ENCODE measurements at places on chromosomes 11 and 22. TPM values are rescaled to one million over a fixed set of nuclear protein-coding genes. Genes with fewer than 3 reads are reported as not detected.

GRCh38 chr11:102784380-102784779, 4.0 kb upstream of the MMP10 start:
- no peak for DNase-seq

Gene OR6A2
- total RNA-seq: 0.19 TPM

DNA sequence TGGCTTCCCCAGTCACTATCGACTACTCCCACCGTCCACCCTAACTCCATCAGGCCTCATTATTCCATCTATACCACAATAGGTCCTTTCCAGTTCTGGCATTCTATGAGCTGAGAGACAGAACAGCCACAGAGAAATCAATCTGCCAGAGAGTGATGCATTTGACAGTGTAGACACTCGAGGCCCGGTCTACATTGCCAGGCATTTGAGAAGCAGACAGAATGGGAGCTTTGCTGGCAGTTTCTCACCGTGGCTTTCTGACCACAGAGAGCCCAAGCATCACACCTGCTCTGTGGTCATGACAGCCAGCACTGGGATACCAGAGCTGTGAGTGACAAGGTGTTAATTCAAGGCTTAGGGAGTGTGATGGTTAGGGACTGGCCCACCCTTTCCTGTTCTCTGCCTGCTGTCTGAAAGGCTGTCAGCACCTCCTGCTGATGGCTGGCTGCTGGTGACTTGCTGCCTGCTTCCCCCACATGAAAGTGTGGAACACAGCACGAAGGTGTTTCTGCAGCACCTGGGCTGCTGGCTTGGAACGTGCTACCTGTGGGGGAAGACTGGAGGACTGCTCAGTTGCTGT, 137.8 kb downstream of the KIRREL3 start:
- DNase-seq: no peak

DNA sequence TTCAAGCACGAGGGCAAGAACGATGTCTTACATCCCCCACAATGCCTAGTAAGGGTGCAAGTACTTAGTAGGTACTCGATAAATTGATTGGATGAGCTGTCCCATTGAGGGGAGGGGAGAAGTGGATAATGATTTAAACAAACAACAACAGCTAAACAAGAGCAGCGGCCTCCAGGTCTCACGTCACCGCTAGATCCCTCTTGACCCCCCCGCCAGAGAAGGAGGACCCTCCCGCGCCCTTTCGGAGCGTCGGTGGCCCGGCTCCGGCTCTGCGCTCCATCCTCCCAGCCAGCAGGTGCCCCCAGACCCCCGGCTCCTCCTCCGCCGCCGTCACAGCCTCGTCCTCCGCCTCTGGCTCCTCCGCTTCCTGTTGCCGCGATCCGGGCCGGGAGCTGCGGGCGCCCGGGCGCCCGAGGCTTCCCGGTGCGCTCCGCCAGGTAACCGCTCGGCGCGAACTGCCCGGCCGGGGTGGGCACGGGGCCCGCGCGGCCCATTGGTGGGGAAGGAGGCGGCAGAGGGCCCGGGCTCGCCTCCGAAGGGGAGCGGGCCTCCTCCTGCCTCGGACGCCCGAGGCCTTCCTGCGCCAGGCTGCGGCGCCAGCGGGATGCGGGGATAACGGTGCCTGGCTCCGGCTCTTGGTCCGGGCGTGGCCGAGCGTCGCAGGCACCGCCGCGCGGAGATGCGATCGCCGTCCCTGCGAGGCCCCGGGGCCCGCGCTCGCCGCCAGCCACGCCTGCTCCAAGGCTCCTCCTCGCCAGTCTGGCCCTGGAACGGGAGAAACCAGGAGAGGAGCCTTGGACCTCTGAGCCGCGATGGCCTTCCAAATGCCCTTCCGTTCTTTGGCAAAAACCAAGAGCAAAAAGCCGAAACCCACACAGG, at the start of gene TLCD5:
TLCD5 (plus strand) TSS at position 368 of the 879 bp plus-strand sequence. CDS start 2,143 bp downstream, outside the sequence.
- DNase-seq: no peak

GRCh38 chr22:44269117-44269498, 43.6 kb downstream of the SHISAL1 start:
- no peak for DNase-seq

DNA sequence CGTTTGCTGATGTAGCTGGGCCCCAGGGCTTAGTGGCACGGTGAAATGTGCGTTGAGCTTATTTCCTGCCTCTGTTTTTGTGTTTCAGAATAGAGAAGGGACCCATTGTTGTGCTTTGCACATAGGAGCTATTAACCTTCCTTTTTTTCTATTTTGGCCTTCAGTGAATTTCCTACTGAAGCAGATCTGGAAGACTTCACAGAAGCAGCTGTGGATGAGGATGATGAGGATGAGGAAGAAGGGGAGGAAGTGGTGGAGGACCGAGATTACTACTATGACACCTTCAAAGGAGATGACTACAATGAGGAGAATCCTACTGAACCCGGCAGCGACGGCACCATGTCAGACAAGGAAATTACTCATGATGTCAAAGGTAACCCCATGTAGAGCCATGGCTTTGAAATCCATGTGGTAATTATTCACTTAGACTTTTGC, 37.4 kb upstream of the ST14 start:
- DNase-seq: no peak

Measured in glomerular endothelial cell (primary cell).